ENCODE measurements at places on chromosomes 6 and 20. TPM values are rescaled to one million over a fixed set of nuclear protein-coding genes. Genes with fewer than 3 reads are reported as not detected.

The MEA1 gene
- total RNA-seq: 98.6 TPM

The LY6G6C gene
- not detected for total RNA-seq

The SLC22A16 gene
- total RNA-seq: not detected

The CFAP61 gene
- total RNA-seq: not detected

The FKBP1A gene
- total RNA-seq: 253 TPM

The TFAP2A gene
- not detected for total RNA-seq

The MATN4 gene
- total RNA-seq: not detected

The GHRH gene
- not detected for total RNA-seq

The FLRT3 gene
- total RNA-seq: not detected

DNA sequence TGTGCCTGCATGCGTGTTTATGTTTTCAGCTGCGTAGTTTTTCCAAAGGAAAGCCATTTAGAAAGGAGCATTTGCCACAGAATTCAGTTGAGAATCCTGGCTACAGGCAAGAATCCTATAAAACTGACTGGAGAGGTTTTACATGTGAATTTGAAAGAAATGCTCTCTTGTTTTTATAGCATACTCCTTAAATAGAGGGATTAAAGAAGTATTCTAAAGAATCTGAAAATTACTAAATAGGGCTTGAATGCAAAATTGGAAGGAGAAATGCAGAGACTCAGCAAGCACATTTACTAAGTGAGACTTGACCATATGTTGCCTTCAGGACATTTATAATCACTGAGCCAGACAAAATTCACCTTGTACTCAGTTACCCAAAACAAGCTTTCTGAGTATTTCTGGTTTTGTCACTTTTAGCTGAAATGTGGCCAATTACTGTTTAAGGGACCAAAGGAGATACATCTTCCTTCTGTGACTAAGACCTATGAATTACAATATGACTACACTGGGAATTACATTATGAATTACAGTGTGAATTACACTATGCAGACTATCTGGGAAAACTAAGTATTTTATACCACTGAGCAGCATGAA lies 107.4 kb upstream of the ASCC3 start:
- no peak for DNase-seq

DNA sequence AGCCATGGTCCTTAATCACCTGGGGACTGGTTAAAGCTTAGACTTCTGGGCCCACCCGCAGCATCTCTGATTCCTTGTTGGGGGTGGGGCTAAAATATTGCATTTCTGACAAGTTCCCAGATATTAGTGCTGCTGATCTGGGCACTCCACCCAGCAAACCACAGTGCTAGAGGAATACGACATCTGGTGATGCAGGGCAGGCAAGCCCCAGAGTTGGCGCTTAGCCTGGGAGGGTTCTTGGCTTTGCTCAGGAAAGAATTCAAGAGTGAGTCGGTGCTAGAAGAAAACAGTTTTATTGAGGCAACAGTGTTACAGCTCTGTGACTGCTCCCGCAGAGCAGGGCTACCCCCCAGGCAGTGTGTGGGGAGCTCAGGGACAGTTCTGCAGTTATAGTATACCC lies 210.7 kb downstream of the TFAP2C start:
- no peak for DNase-seq

GRCh38 chr20:2729791-2730190 lies 37.2 kb downstream of the EBF4 start:
- no peak for DNase-seq

DNA sequence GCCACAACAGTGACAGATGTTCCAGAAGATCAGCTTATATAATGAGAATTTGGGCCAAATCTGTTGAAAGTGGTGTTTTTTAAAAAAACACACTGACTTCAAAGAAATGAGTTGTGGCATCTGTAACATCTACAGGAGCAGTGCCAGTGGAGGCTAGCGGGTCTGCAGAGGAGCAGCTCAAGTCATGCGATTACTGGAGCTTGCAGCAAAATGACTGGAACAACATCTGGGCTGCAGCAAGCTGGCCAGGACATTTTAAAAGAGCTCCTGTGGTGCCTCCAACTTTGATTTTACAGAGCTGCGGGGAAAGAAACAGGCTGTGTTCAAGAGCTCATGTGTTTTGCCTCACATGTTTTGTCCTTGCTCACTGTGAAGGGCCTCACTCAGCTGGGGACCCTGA lies 57.2 kb downstream of the TBX18 start:
- no peak for DNase-seq

DNA sequence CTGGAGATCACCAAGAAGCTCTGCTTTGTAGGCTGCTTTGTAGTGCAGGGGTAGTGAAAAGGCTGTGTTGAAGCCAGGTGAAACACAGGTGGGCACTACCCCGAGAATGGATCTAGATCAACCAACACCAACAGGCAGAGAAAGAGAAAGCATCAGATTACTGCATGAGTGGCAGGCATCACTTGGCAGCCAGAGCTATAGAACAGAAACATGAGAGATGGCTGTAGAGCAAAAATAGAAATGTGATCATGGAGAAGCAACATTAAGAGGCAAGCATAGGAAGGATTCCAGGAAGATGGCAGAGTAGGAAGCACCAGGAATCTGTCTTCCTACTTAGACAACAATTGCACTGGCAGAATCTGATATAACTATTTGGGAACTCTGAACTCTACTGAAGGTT lies 311.1 kb upstream of the TCF21 start:
- DNase-seq: no peak

DNA sequence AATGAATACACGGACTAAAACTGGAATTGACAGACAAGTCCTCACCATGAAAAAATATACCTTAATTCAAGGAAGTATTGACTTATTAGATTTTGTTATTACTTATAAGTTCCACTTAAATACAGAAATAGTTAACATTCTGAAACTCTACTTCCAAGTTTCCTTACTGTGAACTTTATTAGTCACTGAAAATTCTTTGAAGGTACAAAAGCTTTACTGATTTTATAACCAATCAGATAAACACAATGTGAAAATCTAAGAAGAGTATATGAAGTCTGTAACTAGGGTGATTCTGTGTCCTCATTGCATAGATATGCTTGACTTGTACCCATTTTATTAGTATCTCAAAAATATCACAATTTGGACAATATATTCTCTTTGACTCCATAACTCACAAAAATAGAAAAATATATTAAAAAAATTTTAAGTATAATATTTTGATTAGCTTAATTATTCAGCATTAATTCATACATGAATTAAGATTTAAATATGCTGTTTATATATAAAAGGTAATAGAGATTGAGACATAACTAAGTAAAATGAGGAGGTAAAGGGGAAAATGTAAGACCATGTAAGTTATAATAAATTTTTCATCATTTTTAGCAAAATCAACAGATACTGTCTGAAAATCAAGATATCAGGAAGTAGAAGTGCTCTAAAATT lies 6.6 kb downstream of the NAPB start:
- no peak for DNase-seq

DNA sequence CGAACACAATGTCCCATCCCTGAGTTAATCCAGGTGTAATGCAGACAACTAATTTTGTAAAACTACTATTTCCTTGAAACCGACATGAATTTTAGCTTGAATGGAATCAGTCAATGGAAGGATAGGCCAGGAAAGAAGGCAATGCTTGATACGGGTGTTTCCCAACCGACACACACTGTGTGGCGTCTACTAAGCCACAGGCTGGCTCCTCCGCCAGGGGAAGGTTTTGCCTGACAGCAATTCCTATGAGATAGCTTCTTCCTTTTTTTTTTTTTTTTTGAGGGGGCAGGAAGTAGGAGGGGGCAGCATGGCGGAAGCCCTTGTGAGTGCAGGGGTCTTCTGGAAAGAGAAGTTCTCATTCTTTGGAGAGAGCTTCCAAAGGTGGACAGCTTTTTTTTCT lies 12.0 kb upstream of the LAMA4 start:
- no peak for DNase-seq

DNA sequence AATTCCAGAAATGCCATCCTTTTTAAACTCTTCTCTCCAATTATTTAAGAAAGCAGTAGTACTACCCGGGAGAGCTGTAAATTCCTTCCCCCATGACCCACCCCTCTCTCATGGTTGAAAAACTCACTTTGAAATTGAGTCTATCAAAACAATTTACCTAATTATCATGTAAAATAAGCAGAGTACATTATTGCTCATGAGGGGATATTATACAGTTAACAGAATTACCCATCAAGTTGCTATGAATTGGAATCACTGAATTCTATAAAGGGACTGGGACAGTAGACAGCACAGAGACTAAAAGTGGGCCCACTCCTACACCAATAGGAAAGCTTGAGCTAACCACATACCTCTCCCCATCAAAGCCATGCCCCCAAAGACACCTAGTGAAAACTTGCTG lies 16.3 kb downstream of the JAG1 start:
- DNase-seq: no peak

DNA sequence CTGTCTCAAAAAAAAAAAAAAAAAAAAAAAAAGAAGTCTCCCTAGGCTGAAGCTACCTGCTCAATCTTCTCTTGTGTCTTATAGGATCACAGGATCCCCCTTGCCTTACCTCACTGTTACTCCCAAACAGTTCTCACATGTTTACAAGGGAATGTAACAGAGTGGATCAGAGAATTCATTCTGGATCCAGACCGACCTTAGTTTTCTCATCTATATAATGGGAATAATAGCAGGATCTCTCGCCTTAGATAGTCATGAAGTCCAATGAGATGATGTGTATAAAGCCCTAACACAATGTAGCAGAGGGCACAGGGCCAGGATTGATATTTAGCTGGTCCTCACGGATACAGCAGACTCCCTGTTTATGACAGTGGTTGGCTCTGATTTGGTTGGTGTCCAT lies 2.3 kb upstream of the FAM110A start:
- DNase-seq: no peak

All from activated T-cell treated with anti-CD3 and anti-CD28 coated beads, Interleukin-2, amount 50 U/mL, for 4 hours (primary cell).